ENCODE measurements at places on chromosomes 1 and 21.

- no peak for ATAC-seq
These were observed 7.9 kb upstream of the KAZN start for GRCh38 chr1:14590411-14591180.

DNA sequence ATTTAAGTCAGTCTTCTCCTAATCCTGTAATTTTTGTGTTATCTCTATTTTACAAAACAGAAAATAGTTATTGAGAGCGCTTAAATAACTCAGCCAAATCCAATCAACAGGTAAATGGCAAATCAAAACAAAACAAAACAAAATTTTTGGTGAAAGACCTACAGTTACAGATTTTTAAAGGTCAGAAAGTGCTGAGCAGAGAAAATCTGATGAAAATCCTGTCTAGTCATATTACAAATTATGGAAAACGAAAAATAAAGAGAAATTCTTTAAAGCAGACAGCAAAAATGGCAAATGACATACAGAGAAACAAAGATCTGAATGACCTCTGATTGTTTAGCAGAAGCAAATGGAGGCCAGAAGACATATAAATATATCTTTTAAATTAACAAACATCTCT lies 482.4 kb downstream of the PCP4 start:
- no peak for ATAC-seq

DNA sequence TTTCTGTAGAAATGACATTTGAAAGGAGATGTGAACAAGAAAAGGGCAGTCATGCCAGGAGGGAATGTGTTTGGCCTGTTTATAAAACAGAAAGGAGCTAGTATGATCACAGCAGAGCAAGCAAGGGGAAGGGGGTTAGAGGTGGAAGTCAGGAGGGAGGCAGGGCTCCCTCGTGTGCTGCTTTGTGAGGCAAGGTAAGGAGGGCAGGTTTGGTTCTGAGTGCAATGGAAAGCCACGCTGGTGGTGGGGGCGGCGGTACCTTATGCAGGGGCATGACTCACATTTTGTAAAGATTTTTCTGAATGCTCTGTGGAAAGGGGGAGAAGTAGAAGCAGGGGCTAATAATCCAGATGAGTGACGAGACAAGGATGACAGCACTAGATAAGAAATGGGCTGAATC lies 197.5 kb upstream of the C8B start:
- ATAC-seq: no peak

DNA sequence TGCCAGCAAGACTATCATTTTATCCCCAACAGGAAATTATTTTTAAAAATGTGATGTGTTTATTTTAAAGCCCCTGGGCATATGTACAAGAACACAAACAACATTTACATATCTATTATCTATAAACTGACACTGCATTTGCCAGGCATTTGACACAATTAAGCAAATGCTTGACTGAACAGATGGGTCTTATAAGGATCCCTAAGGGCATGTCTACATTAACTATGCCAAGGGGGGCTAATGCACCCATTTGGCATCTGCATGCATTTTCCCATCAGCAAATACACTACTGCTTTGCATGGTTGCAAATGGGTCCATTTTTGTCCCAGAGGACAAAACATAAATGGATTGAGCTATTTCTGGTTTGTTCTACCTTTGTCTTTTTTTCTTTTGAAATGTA lies 884.8 kb upstream of the B3GALT2 start:
- ATAC-seq: no peak

GRCh38 chr1:205525495-205526285 lies 21.2 kb downstream of the CDK18 start:
- no peak for ATAC-seq

DNA sequence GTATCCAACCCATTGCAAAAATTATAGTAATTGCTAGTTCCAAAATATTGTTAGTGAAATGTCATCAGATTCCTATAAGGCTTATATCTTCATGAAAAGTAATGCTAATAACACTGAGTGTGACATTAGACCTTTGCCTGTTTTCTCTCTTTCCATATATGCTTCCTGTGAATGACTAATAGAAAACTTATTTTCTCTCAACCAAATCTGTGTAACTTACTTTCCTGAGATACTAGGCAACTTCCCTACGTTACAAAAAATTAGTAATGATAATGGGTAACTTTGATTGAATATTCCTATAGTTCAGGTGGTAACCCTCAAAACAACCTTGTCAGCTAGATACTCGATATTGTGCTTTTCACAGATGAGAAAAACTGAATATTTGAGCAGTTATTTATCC lies 124.2 kb upstream of the HNRNPU start:
- ATAC-seq: no peak

DNA sequence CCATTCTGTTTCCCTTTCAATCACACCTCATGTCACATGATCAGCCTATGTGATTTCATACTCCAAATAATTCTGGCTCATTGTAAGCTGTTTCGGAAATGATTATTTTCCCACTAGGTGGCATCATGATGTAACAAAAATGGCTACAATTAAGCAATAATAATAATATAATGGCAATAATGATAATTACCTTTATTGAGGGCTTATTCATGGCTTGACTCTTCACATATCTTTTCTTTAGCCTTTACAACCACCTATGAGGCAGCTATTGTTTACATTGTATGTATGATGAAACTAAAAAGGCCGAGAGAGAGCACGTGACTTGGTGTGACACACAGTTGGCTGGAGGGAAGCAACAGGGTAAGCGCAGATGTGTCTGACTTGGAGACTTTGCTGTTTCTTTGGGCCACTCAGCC lies 12.5 kb upstream of the KPRP start:
- ATAC-seq: no peak

- ATAC-seq: no peak
These were observed 30.8 kb downstream of the POU2F1 start for GRCh38 chr1:167251472-167251871.

GRCh38 chr1:3060601-3061551 lies 8.1 kb upstream of the PRDM16 start:
- no peak for ATAC-seq

DNA sequence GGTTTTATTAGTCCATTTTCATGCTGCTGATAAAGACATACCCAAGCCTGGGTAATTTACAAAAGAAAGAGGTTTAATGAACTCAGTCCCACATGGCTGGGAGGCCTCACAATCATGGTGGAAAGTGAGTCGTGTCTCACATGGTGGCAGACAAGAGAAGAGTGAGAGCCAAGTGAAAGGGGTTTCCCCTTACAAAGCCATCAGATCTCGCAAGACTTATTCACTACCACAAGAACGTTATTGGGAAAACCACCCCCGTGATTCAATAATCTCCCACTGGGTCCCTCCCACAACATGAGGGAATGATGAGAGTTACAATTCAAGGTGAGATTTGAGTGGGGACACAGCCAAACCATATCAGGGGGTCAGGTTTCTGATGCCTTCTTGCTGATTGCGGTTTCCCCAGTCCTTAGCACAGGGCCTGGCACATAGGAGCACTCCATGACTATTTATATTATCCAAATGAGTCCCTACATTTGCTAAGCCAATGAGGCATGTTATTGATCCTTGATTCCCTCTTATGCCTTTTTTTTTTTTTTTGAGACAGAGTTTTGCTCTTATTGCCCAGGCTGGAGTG lies 35.3 kb upstream of the PAXBP1 start:
- ATAC-seq: peak; percentile 87

DNA sequence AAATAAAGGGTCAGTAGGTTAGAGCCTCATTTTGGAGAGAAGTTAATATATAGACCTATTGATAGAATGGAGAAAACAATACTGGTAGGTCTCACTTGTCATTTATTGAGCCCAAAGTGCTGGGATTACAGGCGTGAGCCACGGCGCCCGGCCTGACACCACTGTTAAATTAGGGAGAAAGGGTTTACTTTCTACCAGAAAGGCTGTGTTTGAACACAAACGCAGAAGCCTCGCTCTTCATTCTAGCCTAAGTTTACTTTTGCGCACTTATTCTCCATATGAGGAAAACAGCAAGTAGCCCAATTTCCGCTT lies 710 bp upstream of the PRPF3 start:
- ATAC-seq: no peak

- no peak for ATAC-seq
These were observed 144.0 kb downstream of the KCNH1 start for GRCh38 chr1:210989905-210990304.

DNA sequence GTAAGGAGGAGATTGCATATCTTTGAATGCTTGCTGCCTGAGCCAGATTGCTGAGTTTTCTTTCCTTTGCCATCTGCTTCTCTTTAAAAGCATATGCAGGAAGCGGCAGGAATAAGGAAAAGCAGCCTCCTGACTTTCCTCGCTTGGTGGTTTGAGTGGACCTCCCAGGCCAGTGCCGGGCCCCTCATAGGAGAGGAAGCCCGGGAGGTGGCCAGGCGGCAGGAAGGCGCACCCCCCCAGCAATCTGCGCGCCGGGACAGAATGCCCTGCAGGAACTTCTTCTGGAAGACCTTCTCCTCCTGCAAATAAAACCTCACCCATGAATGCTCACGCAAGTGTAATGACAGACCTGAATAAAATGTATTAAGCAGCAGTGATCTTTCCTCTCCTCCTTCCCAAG lies 1.5 kb downstream of the CORT start:
- ATAC-seq: no peak

DNA sequence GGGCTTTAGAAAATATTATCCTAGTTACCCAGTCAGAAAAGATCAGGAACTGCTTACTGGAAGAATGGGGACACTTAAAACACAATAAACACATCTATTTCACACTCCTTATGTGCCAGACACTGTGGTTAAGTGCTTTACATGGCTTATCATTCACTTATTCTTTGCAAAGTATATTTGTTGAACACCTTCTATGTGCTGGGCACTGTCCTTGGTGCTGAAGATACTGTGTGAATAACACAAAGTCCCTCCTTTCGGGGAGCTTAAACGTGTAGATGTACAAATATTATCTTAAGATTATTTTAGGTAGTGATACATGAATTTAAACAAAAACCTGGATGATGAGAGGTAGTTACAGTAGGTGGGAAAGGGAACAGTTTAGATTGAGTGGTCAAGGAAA lies 169.3 kb downstream of the ST6GALNAC5 start:
- ATAC-seq: no peak

- no peak for ATAC-seq
These were observed 1.6 kb downstream of the CRABP2 start for GRCh38 chr1:156703741-156704140.

DNA sequence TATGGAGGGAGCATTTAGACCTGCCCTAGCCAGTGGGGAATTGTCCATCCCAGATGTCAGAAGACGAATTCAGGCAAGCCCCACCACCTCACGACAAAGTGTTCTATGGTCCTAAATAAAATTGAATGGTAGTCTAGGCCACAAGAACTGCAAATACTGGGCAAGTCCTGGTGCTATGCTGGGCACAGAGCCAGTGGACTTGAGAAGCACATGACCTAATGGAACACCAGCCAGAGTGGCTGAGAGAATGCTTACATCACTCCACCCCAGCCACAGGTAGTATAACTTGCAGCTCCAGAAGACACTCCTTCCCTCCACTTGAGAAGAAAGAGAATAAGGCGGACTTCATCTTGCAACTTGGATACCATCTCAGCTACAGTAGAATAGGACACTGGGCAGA lies 567.3 kb upstream of the CXADR start:
- ATAC-seq: no peak

DNA sequence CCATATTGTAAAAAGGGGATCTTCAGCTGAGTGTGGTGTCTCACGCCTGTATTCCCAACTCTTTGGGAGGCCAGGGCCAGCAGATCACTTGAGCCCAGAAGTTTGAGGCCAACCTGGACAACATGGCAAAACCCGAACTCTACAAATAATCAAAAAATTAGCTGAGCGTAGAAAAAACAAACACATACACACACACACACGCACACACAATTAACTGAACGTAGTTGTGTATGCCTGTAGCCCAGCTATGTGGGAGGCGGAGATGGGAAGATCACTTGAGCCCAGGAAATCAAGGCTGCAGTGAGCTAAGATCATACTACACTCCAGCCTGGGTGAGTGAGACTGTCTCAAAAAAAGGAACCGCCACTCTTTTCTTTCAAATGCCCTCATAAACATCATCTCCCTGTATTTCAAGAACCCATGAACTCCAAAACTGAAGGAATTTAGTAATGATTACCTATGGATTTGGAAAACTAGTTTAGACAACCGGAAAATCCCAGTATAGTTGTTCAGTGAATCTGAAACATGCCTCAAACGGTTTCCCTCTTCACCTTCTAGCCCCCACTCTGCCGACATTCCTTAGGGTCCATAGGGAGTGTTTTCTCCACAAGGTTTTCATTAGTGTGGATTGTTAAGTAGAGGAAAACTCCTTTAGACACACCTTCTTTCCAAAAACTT lies 4.5 kb downstream of the TXNIP start:
- no peak for ATAC-seq

Data from activated CD4-positive, CD25-positive, alpha-beta regulatory T cell treated with anti-CD3 and anti-CD28 coated beads, Interleukin-2, amount 50 U/mL, for 24 hours (primary cell).